Iris pigment epithelial cell (primary cell): ENCODE measurements at places on chromosomes 3 and 15.

GRCh38 chr15:99097441-99098410, 7.2 kb upstream of the SYNM start:
- DNase-seq: no peak

GRCh38 chr3:64209866-64210621, 15.2 kb downstream of the PRICKLE2 start:
- DNase-seq: no peak

GRCh38 chr3:55486857-55487380, at the start of gene WNT5A:
WNT5A (minus strand) TSS chr3:55487306; CDS start chr3:55486985, 321 bp downstream.
- peak; percentile 62 for DNase-seq

DNA sequence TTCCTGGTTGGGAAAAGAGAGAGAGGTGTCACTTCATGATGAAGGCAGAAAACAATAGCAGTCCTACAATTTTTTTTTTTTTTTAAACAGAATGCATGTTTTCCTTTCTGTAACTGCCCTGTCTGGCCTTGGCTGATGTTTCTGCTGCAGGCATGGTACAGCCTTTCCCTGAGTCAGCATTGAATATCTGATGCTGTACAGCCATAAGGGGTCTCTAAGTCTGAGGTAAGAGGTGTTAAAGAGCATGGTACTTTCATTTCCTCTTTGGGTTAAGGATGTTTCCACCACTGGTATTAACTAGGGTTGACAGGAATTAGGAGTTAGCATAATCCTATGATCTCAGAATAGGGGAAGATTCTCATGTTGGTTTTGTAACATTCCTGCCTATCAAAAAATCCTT, 147.4 kb downstream of the CHST2 start:
- DNase-seq: no peak

DNA sequence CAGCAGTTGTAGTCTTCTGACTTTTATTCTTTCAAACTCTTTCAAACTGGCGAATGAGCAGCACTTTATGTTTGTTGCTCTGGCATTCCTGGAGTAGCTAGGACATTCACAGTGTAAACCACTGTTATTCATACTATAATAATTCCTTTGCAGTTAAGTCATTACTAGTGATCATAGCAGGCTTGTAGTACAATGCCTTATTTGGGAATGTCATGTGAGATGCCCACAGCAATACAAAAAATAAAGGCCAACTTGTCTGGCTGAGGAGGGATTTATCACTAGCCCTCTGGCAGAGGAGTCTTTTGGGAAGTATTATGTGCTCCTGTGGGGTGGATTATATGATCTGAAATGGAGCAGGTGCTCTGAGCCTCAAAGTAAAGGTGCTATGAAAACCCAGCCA, 197.2 kb downstream of the VGLL3 start:
- DNase-seq: peak; percentile 96
